Activated T-cell treated with anti-CD3 and anti-CD28 coated beads, Interleukin-2, amount 50 U/mL, for 1 hour (primary cell): ENCODE measurements at places on chromosomes 1 and 21.

DNA sequence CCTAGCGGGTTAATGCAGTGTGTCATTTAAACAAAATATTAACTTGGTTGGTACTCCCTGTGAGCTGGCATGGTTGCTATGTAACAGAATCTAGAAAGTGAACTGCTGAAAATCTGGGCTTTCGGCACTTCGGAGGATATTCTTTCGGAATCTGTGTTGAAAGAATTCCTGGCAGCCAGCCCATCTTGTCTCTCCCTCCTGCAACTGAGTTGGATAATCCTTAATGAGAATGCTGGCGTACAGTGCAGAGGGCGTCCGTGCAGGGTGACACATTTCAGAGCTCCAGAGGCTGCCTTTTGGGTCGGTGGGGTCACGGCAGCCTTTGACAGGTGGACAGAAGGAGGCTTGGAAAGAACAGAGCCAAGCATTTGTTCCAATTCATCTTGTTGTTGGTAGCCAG is 3.7 kb downstream of the KAZN start:
- no peak for DNase-seq

- DNase-seq, result no peak
These were observed 32.0 kb downstream of the PTAFR start for GRCh38 chr1:28144203-28145135.

GRCh38 chr1:100736324-100736723 is 16.8 kb downstream of the VCAM1 start:
- no peak for DNase-seq

GRCh38 chr1:61104220-61104671 is 21.9 kb downstream of the NFIA start:
- DNase-seq, result no peak

- no peak for DNase-seq
These were observed 19.3 kb upstream of the GRHL3 start for GRCh38 chr1:24299901-24300300.

GRCh38 chr1:57536749-57537423 is 113.0 kb upstream of the DAB1 start:
- no peak for DNase-seq

DNA sequence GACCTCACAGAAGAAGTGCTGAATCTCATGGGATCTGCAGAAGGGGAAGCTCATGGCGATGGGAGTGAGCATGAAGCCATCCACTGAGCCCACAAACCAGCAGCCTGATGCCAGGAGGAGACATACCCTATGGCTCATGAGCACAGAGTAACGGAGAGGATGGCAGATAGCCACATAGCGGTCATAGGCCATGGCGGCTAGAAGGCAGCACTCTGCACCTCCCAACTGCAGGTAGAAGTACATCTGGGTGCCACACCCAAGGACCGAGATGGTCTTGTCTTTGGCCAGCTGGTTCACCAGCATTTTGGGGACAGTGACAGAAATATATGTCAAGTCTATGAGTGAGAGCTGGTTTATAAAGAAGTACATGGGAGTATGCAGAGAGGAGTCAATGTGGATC is 4.3 kb downstream of the OR2T10 start:
- no peak for DNase-seq

GRCh38 chr1:85936470-85936869 is 220.1 kb downstream of the COL24A1 start:
- DNase-seq, result no peak

GRCh38 chr21:37862536-37862935 is 53.7 kb downstream of the KCNJ6 start:
- no peak for DNase-seq

DNA sequence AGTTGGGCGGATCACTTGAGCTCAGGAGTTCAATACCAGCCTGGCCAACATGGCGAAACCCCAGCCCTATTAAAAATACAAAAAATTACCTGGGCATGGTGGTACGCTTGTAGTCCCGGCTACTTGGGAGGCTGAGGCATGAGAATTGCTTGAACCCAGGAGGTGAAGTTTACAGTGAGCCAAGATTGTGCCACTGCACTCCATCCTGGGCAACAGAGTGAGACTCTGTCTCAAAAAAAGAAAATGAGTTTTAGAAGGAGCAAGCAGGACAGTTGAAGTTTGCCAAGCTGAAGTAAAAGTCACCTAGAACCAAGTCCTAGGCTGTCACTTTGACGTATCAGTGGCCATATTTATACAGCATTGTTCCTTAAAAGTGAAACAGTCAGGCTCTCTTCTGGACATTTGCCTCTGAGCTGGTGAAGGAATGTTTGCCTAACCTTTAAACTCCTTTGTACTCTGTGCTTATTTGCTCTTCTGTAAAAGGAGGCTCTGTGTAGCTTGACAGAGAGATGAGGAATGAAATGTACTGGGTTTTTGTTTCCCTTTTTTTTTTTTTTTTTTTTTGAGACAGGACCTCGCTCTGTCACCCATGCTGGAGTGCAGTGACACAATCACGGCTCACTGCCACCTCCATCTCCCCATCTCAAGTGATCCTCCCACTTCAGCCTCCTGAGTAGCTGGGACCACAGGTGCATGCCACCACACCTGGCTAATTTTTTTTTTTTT is 2.8 kb downstream of the RAB4A start:
- no peak for DNase-seq

DNA sequence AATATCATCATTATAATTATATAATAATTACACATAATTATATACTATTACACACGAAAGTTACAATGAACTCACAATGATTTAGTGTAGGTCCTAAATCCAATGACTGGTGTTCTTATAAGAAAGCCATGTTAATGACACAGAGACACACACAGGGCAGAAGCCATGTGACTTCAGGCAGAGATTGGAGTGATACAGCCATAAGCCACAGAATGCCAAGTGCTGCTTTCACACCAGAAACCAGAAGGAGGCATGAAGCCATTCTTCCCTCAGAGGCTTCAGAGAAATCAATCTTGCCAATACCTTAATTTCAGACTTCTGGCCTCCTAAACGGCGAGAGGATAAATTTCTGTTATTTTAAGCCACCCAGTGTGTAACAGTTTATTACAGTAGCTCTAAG is 147.4 kb upstream of the KRTAP19-8 start:
- no peak for DNase-seq

GRCh38 chr21:38505654-38506523 is 7.6 kb upstream of the ERG start:
- no peak for DNase-seq

- DNase-seq, result no peak
These were observed 54.7 kb downstream of the OLFML3 start for GRCh38 chr1:114033961-114034360.

DNA sequence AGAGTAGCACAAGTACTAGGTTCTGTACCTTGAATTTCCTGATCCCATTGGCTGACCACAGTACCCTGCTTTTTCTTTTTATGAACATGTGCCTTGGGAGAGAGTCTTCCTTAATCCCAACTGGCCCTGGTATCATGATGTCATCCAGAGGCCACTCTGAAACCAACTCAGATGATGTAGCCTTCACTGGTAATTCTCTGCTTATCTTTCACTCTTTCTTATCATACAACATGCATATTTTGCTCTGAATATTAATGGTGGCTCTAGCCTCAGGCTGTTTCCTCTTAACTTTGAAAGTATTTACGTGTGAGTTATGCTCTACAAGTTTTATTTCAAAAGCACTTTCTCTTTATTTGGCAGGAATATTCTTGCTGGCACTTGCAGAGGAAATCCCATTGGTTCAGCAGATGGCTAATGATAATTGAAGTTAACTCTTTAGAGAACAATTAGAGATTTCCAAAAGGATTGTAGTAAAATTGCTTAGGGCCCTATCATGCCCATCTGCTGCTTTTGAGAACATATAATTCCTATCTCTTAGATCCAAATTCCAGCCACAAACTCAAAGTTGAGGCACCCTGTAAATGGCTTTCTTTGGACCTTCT is 86.1 kb downstream of the PTGER3 start:
- no peak for DNase-seq

DNA sequence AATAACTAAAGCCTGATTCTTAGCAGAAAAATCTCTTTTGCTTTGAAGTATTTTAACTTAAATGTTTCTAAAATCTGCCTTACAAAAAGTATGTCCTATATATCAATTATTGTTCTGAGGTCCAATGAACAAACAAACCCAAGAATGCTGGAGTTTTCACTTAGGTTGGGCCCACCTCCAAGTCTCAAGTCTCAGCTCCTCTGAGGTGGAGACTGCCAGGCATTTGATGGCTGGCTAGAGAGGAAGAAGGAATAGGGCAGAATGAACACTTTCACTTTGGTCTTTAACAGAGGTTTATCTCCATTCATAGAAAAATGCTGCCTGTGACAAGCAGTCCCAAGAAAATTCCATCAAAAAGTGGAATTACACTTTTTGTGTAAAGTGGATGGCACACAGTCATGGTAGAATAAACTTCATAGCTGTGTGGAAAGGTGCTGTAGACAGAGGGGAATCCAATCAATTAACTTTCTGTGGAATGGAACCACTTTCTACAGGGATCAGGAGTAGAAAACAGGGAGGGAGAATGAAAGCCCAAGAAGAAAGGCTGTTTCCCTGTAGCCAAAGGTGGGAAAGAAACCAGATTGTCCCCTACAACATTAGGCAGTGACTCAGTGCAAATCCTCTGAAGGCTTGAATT is 349.4 kb upstream of the RUNX1 start:
- DNase-seq, result no peak

DNA sequence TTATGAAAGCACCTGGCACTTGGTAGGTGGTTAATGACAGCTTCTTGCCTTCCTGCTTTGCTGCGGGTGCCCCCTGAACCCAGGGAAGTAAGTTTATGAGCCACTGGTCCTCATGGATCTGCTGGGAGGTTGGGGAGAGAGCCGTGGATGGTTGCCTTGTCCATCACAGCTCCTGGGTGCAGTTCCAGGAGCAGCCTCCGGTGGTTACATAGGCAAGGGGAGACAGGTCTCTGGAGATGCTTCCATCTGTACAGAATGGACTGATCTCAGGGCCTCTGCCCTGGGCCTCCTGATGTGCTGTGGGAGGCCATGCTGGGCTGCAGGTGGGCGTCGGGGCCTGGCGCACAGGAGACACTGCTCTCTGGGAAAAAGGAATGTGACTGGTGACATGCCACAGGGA is 31.6 kb upstream of the ARHGEF10L start:
- DNase-seq, result no peak

DNA sequence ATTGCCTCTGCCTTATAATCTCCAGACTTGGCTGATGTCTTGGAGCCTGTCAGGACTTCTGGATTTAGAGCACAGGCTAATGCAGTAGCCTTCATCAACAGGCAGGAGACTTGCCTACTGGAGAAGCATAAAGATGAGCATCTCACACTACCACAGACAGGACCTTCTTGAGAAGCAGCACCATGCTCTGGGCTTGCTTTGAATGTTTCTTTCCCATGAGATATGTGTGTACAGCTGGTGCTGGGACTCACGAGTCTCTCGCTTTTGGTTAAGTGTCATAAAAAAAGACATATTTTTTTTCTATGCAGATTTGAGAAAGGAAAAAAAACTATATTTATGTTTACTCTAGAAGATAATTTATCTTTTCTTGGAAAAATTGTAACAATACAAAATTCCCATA is 671.3 kb downstream of the MRPL39 start:
- no peak for DNase-seq

DNA sequence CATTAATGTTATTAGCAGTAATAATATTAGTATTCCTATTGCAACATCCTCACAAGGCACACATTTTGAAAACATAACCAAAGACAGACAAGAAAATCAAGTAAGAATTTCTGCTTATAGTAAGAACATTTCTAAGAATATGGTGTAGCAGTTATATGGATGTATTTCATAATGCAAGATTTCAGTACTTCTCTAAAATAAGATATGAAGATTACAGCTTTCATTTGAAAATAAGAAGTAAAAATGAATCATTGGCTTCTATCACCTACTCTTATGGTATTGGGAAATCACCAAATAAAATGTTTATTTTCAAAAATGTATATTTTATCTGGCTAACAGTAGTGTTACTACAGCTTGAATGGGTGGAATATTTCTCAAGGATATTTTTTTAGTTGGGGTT is 103.8 kb upstream of the USP25 start:
- DNase-seq, result no peak

DNA sequence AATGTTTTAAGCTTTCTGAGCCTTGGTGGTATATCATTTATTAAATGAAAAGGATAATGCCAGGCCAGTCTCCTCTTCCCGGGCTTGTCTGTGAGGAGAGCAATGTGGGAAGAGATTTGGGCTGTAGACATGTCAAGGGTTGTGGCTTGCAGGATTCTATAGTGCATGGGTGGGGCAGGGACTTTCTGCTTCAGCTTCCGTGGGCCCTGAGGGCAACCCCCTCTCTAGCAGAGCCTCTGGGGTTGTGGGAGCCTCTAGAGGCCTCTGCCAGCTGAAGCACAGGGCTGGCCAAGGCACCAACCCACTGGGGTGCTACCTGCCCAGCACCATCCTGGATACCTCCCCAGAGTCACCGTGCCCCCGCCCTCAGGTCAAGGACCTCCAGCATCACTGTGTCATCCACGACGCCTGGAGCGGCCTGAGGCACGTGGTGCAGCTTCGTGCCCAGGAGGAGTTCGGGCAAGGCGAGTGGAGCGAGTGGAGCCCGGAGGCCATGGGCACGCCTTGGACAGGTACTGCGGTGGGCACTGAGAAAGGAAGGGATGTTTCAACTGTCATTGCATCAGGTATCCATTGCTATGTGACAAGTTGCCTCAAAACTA is 30.6 kb downstream of the IL6R start:
- no peak for DNase-seq

GRCh38 chr1:57138432-57139078 is 172.7 kb upstream of the C8B start:
- DNase-seq, result no peak

DNA sequence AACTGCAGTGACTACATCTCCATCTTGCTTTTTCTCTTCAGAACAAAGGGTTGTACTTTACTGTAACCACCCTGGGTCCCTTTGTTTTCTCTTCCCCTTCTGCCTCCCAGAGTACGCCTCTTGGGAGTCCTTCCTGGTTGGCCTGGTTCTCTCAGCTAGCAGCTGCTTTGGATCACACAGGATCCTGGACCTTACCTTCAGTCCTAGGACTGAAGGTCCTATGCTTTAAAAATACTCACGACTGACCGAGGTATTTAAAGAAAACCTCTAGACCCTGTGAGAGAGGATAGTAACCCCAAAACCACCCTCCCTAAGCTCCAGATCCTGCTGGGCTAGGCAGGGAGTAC is 4.8 kb downstream of the TRIM45 start:
- DNase-seq, result no peak

DNA sequence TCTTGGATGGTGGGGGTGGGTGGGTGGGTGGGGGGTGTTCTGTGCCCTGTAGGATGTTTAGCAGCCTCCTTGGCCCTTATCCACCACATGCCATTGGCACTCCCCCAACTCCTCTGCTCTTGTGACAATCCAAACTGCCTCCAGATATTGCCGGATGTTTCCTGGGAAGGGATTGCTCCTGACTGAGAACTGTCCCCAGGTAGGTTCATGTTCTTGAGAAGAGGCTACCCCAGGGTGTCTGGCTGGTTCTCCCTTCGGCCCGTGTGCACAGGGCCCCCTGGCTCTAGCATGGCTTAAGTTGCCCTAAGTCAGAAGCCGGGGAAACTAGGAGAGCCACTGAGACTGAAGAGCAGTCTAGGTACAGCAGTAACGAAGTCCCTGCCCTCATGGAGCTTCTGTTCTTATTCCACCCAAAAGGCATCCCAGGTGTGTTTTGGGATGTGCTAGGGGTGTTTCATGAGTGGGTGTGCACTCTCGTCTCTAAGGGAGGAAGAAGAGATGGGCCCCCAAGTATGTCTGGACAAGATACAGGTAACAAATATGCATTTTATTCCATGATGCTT is 19.8 kb upstream of the THRAP3 start:
- no peak for DNase-seq
